CD4-positive, alpha-beta T cell treated with Interferon gamma for 1 hour (primary cell): ENCODE measurements at places on chromosomes 2 and 18.

GRCh38 chr2:39805936-39806608, 27.0 kb upstream of the THUMPD2 start:
- DNase-seq = no peak

GRCh38 chr2:218887079-218887478, 6.4 kb downstream of the WNT10A start:
- DNase-seq = no peak

- no peak for DNase-seq
Measured at GRCh38 chr2:75324141-75324540, 124.8 kb upstream of the TACR1 start.

DNA sequence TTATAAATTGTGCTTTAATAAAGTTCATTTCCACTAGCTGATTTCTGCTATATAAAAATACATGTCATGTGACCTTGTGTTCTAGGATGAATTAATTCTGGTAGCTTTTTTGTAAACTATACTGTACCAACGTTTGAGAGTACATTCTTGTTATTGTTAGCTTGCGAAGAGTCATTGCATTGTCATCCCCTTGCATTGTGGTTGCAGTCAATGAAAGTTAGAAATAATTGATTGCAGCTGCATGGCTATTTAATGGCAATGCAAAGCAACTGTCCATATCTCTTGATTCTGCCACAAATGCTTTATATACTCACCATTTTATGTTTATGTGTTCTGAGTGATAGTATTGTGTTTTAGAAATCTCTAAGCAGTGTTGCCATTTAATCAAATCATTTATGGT, 91.6 kb downstream of the ZNF407 start:
- no peak for DNase-seq

- DNase-seq = no peak
Measured at GRCh38 chr2:162833345-162833744, 5.2 kb downstream of the KCNH7 start.

- no peak for DNase-seq
Measured at GRCh38 chr2:150767991-150768746, 280.7 kb upstream of the RND3 start.
